ENCODE measurements at places on chromosomes 3 and 15.

DNA sequence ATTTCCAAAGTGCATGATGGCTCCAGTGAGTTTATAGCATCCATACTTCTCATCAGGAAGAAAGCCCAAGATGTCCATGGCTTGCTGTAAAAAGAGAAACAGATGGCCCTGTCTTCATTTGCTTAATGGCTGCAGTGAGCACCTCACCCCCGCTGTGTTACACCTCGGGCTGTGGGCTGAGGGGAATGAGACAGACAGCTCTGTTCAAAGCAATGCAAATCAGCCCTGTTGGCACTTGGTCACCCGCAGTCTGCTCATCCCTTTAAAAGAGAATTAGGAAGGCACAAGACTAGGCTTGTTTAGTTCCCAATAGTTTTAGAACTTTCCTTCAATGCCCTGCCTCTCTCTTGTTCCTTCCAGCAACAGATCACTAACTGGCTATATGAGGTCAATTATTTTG, 25.2 kb downstream of the MYH15 start:
- DNase-seq: no peak

GRCh38 chr3:72442759-72443158, 405.5 kb downstream of the SHQ1 start:
- no peak for DNase-seq

DNA sequence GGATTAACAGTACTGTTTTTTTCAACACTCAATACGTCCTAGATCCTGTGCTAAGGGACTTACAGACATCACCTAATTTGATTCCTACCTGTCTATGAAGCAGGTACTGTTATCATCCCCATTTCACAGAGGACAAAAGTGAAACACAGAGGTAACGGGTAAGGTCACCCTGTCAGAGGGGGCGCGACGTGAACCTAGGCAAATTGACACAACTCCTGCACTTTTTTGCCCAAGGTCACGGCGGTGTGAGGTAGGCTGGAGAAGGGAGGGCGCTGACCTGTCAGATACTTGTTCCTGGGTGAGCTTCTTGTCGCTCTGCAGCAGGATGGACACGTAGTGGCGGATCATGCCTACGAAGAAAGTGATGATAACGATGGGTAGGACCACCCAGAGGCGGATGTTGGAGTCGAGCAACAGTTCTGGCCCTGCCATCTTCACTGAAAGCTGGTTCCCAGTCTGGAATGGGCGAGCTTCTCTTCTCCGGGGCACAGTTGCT, 363 bp downstream of the EMC3 start:
- no peak for DNase-seq

GRCh38 chr3:80550174-80550573, 782.4 kb upstream of the ROBO1 start:
- no peak for DNase-seq

DNA sequence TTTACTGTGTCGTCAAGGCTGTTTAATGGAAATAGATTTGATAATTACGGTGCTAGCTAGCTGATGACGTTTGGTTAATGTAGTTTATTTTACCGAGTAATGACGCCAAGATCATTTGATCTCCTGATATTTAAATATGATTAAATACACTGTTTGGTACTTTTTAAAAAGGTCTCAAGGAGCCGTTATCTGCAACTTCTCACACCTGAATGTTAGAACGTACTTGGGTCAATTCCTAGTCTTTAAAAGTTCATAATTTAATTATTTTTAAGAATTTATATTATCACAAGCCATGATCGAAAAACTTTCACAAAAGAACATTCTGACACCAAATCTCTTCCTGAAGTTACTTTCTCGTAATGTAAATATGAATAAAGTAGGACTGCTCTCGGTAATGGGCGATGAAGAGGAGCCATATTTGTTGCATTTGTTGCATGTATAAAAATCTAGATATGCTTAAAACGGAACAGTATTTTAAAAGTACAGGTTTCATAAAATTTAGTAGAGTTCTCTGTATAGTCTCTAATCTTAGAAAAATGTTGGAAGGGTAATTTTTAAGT, 16.2 kb upstream of the CHD2 start:
- DNase-seq: no peak

GRCh38 chr15:24076090-24076784, 389.1 kb upstream of the NDN start:
- no peak for DNase-seq

- no peak for DNase-seq
These were observed 33.5 kb upstream of the PDZRN3 start for GRCh38 chr3:73658227-73658626.

DNA sequence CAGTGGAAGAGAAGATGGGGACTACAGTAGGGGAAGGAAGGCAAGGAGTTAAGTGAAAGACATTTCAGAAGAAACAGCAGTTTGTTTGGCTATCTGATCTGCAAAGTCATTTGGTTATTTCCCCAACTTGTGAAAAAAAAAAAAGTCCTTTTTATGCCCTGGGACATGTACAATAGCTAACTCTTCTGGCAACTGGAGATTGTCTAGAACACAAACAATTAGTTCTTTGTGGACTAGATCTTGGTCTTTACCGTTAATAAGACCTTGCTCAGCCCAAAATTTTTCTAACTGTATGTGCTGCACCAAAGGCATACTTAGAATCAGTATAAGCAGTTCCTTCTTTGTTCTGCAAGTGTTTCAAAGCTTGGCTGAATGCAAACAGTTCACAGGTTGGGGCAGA, 103.5 kb upstream of the NECTIN3 start:
- DNase-seq: no peak

GRCh38 chr3:138849222-138849940, 14.7 kb upstream of the PIK3CB start:
- DNase-seq: no peak

- no peak for DNase-seq
These were observed 44.8 kb downstream of the KBTBD12 start for GRCh38 chr3:127959873-127960272.

DNA sequence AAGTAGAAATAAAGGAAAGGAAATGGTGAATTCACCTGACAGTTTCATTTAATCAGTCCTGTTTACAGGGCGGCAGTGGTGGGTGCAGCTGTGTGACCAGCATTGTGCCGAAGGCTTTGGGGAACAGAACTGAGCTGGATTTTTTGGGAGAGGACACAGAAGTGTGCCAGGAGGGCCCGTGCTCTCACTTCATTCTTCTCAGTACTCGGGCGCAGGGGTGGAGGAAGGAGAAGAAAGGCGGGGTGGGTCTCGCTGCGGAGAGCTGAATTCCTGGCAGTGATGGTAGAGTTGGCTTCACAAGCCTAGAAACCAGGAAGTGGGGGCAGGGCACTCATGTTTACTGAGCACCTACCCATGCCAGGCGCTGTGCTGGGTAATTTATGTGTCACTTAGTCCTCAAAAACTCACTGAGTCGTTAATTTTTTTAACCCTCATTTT, 64.6 kb downstream of the CRTC3 start:
- peak; percentile 68 for DNase-seq

DNA sequence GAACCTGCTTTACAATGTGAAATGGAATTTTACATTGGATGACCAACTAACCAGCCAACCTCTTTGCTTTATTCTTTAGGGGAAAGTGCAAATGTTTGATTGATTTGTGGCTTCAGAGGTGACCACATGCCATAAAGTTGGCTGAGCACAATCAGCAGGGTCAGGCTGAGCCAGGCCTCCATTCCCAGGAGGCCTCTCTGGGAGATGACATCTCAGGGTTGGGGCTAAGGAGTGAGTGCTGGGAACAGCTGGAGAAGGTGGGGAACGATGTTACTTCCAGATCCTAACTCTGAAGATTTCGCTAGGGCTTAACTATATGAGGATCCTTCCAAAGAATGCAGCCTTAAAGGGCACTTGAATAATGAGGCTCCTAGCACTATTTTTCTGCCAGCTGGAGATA, 131.7 kb downstream of the ATP10A start:
- DNase-seq: no peak

DNA sequence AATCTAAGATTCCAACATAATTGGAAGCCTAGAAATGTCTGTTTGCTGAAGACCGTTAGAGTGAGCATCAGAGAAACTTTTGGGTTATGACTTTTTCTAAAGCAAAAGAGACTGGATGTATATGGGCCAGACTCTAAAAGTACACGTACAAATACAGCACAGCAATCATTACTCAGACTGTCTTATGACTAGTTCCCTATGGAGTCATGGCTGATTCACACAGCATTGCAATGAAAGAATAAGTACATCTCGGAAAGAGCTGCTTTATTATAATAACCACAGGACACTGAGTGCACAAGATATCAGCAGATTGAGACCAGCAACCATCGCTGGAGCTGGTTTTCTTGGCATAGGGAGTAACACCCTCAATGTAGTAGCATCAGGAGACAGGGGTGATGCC, 618.6 kb downstream of the NLGN1 start:
- peak; percentile 44 for DNase-seq

DNA sequence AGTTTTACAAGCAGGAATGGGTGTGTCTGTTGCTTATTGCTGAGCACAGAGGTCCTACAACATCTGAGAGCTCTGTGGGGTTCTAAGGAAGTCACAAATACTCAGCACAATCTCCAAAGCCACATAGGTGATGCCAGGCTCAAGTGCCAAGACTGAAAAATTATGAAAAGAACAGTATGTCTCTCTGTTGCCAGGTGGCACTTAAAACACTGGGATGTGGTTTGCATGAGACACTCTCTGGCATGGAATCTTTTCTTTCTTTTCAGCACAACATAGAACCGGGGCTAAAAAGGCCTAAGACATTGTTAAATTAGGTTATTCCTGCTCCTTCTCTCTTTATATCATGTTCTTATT, 127.3 kb upstream of the PRICKLE2 start:
- no peak for DNase-seq

DNA sequence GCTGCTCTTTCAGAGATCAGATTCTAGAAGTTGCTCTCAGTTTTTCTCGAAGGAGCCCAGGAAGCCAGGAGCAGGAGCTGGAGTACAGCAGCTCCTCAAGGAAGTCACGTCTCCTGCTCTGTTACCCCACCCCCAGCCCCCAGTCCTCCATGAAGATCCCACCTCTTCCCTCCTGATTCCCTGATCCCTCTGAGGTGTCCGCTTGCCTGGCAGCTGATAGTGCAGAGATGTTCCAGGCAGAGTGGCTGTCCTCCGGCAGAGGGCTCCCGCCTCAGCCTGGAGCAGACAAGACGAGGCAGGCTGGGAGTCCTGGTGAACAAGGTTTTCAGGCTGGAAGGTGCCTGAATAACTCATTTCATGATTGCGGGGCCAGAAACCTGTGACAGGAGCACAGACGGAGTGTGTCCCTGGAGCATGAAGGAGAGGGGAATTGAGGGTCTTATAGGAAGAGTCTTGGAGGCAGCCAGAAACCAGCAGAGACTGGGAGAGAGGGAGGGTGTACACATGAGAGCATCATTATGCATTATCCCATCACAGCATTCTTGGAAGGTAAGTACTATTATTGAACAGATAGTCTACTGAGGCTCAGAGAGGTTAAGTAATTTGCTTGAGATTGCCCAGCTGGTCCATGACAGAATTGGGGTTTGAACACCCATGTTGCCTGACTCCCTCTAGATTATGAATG, 1.2 kb downstream of the HRH1 start:
- peak; percentile 76 for DNase-seq

DNA sequence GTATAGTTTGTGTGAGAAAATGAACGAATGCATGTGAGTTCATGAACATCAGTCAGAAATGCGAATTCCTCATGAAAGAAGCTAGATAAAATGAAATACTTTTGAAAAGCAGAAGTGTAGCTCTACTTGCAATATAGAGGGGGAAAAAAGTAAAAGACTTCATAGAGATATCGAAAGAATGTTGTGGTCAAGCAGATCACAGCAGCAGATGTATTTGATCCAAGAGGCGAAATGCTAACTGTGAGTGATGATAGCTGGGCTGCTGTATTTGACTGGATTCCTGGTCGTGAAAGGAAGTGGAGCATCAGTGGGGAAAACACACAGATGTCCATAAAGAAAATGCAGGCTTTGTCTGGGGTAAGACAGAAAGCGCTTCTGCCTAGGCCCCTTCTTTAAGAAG, 112.4 kb downstream of the ADAMTSL3 start:
- DNase-seq: no peak

DNA sequence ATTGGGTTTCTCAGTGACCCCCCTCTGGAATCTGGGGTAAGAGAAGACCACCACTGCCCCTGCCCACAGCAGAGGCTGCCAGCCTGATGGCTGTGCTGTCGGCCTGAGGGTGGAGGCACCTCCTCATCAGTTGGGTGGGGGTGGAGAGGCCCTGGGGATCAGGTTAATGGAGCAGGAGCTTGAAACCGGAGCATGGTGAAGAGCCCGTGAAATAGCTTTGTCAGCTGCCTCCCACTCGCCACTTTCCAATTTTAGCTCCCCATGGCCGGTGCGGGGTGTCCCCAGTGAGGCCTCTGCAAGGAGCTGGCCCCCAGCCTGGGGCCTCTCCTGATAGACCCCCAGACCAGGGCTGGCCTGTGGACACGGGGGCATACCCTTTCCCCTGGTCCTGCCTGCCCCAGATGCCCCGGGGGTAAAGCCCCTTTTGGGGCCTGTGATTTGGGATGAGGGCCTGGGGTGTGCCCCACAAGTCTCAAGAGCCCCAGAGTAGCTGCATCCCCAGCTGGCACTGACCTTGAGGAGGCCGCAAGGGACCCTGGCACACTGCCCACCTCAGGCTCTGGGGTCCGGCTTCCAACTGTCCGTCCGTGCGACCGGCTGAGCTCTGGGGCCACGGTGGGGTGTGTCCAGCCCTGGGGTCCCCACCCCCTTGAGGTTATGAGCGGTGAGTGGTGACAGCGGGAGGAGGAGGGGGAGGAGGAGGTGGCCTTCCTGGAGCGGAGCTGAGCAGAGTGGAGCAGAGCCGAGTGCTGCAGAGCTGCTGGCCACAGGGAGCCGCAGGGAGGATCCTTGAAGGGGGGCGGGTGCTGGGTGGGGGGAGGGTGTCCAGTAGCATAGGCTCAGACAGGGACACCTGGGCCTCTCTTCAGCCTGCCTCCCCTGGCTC, at the start of gene HHATL:
Gene HHATL, minus strand, starts transcription at position 733 of the 886 bp plus-strand sequence. CDS start 1,972 bp downstream, outside the sequence.
- no peak for DNase-seq

DNA sequence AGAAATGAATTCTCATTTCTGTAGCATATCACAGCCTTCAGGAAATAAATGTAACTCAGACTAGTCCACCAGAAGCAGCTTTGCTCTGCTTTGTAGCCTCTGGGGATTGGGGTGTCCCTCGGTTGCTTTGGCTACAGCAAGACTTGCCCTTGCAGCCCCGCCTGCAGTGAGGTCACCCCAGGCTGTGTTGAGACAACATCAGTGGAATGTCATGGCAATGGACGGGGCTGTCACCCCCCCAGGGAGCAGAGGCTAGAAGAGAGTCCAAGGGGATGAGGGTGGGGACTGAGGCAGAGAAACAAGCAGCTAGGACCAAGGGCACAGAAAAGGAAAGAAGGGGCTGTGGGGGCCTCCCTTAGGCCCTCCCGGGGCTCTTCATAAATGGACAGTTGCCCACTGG, 854 bp downstream of the CLEC3B start:
- peak; percentile 92 for DNase-seq

DNA sequence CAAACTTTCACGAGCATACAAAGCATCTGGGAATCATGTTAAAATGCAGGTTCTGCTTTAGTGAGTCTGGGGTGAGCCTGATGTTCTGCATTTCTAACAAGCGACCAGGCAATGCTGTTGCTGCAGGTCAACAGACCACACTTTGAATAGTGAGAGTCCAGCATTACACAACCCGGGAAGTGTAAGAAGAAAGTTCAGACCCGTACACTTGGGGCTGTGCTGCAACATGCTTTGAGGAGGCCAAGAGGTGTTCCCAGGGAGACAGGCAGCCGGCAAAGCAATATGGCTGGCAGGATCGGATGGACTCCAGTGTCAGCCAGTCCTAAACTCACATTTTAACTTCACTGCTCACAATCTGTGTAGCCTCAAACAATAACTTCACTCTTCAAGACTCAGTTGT, 134.2 kb downstream of the LIPC start:
- DNase-seq: no peak
